GM23248 (cell line): ENCODE measurements at places on chromosomes 7 and 10. TPM values are rescaled to one million over a fixed set of nuclear protein-coding genes. Genes with fewer than 3 reads are reported as not detected.

- DNase-seq: no peak
- no peaks in the 10 kb centered on the region for H3K36me3 ChIP-seq
- H3K27ac ChIP-seq: no peak overlapping the region
- no peaks in the 10 kb centered on the region for H3K4me1 ChIP-seq
- H3K4me3 ChIP-seq: no peak overlapping the region
- no peaks in the 10 kb centered on the region for H3K27me3 ChIP-seq
Measured at GRCh38 chr7:4159761-4160554, 522.1 kb upstream of the FOXK1 start.

GRCh38 chr7:36792421-36792820 is 68.1 kb upstream of the AOAH start:
- 0 out of 2 replicates have a peak, but pooled peaks cover 3% of the 10 kb centered on the region for H3K27me3 ChIP-seq
- H3K27ac ChIP-seq: no peak overlapping the region
- no peaks in the 10 kb centered on the region for H3K36me3 ChIP-seq
- no peak for DNase-seq
- no peaks in the 10 kb centered on the region for H3K4me1 ChIP-seq

DNA sequence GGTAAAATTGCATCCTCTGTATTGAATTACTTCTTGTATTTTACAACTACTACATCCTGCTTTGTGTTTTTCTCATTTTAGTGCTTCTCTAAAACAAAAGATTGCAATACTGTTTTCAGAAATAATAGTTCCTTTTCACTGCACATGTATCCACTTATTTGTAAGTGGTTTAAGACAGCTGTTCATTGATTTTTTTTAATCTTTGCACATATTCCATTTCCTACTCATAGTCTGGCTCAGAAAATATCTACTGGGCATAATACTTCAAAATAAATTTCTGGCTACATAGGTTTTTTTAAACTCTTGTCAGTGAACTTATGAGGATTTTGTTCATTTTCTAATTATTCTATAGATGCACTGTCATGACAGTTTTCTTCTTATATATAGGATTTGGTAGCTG is 54.8 kb downstream of the SND1 start:
- peak; percentile 12 for DNase-seq
- H3K36me3 ChIP-seq: peaks cover 56% of the 10 kb centered on the region
- H3K27me3 ChIP-seq: no peaks in the 10 kb centered on the region
- peak overlapping the region; percentile 71 for H3K27ac ChIP-seq
- H3K4me3 ChIP-seq: no peak overlapping the region

DNA sequence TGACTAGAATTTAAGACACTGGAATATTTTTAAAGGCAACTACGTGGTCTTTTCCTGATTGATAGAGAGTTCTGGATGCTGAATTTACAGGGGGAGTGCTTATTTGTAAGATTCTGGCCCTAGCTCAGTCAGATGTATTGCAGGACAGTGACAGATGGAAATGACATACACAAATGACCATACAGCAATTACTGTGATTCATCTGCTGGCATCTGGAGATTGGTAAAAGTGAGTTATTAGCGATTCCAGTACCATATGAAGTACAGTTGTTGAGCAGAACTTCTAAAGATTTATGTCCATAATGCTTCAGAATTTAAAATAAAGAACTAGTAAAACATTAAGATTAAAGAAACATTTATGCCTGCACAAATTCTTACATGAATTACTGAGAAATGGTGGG is 243.2 kb downstream of the CRPPA start:
- no peaks in the 10 kb centered on the region for H3K4me1 ChIP-seq
- H3K4me3 ChIP-seq: no peak overlapping the region
- peak; percentile 3 for DNase-seq

DNA sequence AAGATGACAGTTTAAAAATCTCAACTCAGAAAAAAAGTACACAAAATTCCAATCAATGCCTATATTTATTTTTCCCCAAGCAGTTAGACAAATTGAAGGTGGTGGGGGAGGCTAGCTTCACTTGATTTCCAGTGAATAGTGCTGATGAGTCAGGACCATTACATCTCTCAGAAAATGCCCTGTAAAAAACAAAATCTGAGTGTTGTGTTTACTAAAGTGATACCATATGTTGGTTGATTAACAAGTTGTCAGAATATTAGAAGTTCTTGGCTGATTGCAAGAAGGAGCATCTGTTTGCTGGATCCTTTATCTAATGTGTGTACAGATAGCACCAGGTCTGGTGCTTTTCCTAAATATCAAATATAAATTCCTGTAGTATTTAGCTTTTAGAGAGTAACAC is 31.3 kb upstream of the KIAA1217 start:
- H3K4me1 ChIP-seq: no peaks in the 10 kb centered on the region
- no peaks in the 10 kb centered on the region for H3K27me3 ChIP-seq
- H3K36me3 ChIP-seq: no peaks in the 10 kb centered on the region
- H3K4me3 ChIP-seq: no peak overlapping the region
- no peak for DNase-seq

- H3K4me1 ChIP-seq: peaks cover 17% of the 10 kb centered on the region
- H3K27ac ChIP-seq: peak overlapping the region; percentile 89
- H3K36me3 ChIP-seq: no peaks in the 10 kb centered on the region
- no peak for DNase-seq
- no peaks in the 10 kb centered on the region for H3K27me3 ChIP-seq
Measured at GRCh38 chr7:116862951-116863670, 724 bp downstream of the CAPZA2 start.

DNA sequence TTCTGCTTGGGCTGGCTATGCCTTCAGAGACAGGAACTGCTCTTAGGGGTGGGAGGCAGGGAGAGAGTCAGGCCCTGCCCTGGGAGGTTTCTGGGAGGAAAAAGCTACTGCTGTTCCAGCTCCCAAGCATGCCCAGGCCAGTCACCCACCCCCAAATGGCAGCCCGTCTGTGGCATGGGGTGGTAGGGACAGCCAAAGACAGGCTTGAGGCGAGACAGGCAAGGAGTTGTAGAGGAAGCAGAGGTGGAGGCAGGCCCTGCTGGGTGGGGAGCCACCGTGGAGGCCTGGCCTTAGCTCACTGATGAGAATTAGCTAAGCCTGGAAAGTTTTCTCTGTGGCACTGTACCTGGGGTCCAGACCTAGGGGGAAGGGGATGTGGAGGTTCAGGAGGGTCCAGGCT is 6.6 kb upstream of the SAMD8 start:
- no peaks in the 10 kb centered on the region for H3K4me1 ChIP-seq
- no peak for DNase-seq
- no peaks in the 10 kb centered on the region for H3K27me3 ChIP-seq
- no peak overlapping the region for H3K4me3 ChIP-seq
- no peak overlapping the region for H3K27ac ChIP-seq
- H3K36me3 ChIP-seq: no peaks in the 10 kb centered on the region

GRCh38 chr7:35505066-35505465 is 189.9 kb downstream of the HERPUD2 start:
- no peaks in the 10 kb centered on the region for H3K36me3 ChIP-seq
- no peaks in the 10 kb centered on the region for H3K4me1 ChIP-seq
- H3K27me3 ChIP-seq: peaks cover 20% of the 10 kb centered on the region

GRCh38 chr10:72425133-72425532 is 70.4 kb upstream of the DNAJB12 start:
- no peak overlapping the region for H3K27ac ChIP-seq
- DNase-seq: no peak
- no peak overlapping the region for H3K4me3 ChIP-seq

DNA sequence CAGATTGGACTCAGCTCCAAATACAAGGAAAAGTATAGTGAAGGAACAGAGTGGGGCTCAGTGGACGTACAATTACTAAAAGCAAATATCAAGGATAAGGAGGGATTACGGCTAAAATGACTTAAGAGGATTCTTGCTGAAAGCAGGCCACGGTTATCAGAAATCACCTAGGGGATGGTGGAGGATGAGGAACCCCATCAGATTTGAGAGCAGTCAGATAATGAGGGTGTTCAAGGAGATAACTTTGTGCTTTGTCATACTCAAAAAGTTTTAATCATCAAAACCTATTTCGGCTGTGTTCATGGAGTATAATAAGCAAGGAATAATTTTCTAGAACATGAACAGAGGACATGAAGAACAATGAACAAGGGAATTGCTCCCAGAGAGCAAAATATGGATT is 275.8 kb downstream of the SEMA3D start:
- no peak overlapping the region for H3K27ac ChIP-seq
- no peak overlapping the region for H3K4me3 ChIP-seq
- no peak for DNase-seq
- H3K36me3 ChIP-seq: no peaks in the 10 kb centered on the region
- peaks cover 15% of the 10 kb centered on the region for H3K4me1 ChIP-seq

DNA sequence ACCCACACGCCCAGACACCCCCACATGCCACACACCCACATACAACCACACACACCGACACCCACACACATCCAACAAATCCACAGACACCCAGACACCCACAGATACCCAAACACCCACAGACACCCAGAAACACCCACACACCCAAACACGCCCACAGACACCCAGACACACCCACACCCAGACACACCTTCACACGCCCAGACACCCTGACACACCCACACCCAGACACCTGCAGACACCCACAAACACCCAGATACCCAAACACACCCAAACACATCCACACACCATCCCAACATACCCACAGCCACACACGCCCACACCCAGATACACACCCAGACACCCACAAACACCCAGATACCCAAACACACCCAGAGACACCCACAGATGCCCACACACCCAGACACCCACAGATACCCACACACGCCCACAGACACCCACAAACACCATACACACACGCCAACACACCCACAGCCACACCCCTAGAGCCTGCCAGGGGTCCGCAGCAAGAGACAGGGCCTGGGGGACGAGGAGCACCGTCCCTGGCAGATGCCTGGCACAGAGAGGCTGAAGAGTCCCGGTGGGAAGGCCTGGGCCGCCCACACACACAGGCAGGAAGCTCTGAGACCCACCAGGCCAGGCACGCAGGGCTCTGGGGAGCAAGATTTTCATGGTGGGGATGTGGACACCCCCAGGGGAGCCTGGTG is 28.5 kb downstream of the CYP2W1 start:
- no peak overlapping the region for H3K27ac ChIP-seq
- no peaks in the 10 kb centered on the region for H3K4me1 ChIP-seq
- no peak for DNase-seq
- no peaks in the 10 kb centered on the region for H3K27me3 ChIP-seq
- no peaks in the 10 kb centered on the region for H3K36me3 ChIP-seq

- no peaks in the 10 kb centered on the region for H3K27me3 ChIP-seq
- no peak for DNase-seq
- H3K4me3 ChIP-seq: no peak overlapping the region
Measured at GRCh38 chr7:31307972-31308371, 32.6 kb downstream of the NEUROD6 start.

GRCh38 chr7:100582041-100582579 is 3.8 kb downstream of the LRCH4 start:
- no peaks in the 10 kb centered on the region for H3K27me3 ChIP-seq
- no peak for DNase-seq
- H3K36me3 ChIP-seq: 0 out of 2 replicates have a peak, but pooled peaks cover 3% of the 10 kb centered on the region
- H3K4me1 ChIP-seq: 0 out of 2 replicates have a peak, but pooled peaks cover 5% of the 10 kb centered on the region

DNA sequence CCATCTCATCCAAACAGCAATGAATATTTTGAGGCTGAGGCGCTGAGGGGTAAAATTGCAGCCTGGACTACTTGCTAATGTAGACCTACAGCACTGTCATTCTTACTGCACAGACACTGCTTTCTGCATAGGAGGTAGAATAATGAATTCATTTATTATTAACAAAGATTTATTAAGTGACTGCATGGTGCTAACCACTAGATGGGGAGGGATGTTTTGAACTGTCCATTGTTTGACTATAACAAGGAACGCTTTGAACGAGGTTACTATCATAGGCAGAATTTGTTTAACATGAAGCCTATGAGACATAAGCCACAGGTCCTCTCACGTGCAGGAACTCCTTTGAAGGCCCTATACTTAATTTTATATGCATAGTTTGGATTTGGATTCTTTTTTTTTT is 143.8 kb downstream of the CFTR start:
- H3K4me1 ChIP-seq: no peaks in the 10 kb centered on the region
- no peak for DNase-seq
- H3K36me3 ChIP-seq: no peaks in the 10 kb centered on the region
- no peaks in the 10 kb centered on the region for H3K27me3 ChIP-seq

DNA sequence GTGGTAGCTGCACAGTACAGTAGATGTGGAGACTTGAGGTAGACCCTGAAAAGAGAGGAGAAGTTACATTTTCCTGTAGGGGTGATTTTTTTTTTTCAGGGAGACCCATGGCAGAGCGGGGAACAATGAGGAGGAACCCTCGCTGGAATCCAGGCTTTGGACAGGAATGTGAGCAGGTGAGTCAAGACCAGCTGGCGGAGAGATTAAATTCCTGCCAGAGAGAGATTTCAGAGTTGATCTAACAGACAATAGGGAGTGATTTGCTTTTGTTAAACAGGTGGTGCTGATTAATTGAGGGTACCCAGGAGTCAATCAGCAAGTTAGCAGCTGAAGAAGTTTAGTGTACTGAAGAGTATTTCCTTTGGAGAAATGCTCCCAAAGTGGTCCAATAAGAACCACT is 41.6 kb upstream of the MINDY3 start:
- H3K4me1 ChIP-seq: peaks cover 6% of the 10 kb centered on the region; the same call in 1 of the 2 replicates
- no peak overlapping the region for H3K4me3 ChIP-seq
- DNase-seq: no peak
- no peaks in the 10 kb centered on the region for H3K27me3 ChIP-seq

- no peaks in the 10 kb centered on the region for H3K4me1 ChIP-seq
- no peaks in the 10 kb centered on the region; the same call in 1 of the 2 replicates for H3K27me3 ChIP-seq
- H3K27ac ChIP-seq: no peak overlapping the region
- no peak overlapping the region for H3K4me3 ChIP-seq
- peak; percentile 2 for DNase-seq
Measured at GRCh38 chr7:155011086-155011485, 8.2 kb upstream of the PAXIP1 start.

GRCh38 chr7:131161103-131161502 is 166.6 kb upstream of the MKLN1 start:
- H3K36me3 ChIP-seq: no peaks in the 10 kb centered on the region
- peak overlapping the region; percentile 35; the same call in 1 of the 2 replicates for H3K27ac ChIP-seq
- no peak overlapping the region for H3K4me3 ChIP-seq
- H3K4me1 ChIP-seq: peaks cover 46% of the 10 kb centered on the region
- no peaks in the 10 kb centered on the region for H3K27me3 ChIP-seq
- peak; percentile 46 for DNase-seq

DNA sequence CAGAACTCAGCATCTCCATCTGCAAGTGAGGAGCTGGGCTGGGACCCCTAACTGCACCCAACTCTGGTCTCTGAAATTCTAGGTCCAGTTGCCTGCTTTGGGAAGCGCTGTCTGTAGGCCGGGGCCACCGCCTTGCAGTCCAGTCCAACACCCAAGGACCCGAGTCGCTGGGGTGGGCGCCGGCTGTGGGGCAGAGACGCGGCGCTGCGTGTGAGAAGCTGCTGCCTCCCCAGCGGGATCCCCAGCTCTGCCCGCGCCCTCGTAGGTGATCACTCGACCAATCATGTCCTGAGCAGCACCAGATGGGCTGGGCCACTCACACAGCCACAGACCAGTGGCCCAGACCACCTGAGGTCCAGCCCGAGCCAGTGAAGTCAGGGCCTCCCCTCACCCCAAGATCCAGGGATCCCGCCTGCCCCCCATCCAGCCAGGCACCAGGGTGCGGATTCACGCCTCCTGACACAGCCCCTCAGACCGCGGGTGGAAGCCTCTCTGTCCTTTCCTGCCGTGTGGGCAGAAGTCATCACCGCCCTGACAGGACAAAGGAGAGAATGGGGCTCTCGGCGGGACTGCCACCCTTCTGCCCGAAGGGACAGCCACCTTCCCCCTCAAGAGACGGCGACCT is 67.4 kb upstream of the ADGRA1 start:
- H3K27ac ChIP-seq: no peak overlapping the region
- H3K36me3 ChIP-seq: no peaks in the 10 kb centered on the region
- H3K4me1 ChIP-seq: no peaks in the 10 kb centered on the region
- H3K27me3 ChIP-seq: peaks cover 12% of the 10 kb centered on the region
- no peak overlapping the region for H3K4me3 ChIP-seq
- no peak for DNase-seq

The SLC39A12 gene
- total RNA-seq: not detected in 2 replicates

The CUZD1 gene
- 0.11 and 0.13 TPM in 2 replicates for total RNA-seq

The CALML5 gene
- not detected in 2 replicates for total RNA-seq

The CPN1 gene
- total RNA-seq: not detected in 2 replicates

The CCL24 gene
- total RNA-seq: not detected in 2 replicates

The NODAL gene
- not detected in 2 replicates for total RNA-seq

The CDK5 gene
- total RNA-seq: 16.2 and 27.7 TPM in 2 replicates

The ZNF679 gene
- total RNA-seq: not detected in 2 replicates

The EIF3B gene
- 180 and 212 TPM in 2 replicates for total RNA-seq
